ENCODE measurements at places on chromosomes 4 and X.

DNA sequence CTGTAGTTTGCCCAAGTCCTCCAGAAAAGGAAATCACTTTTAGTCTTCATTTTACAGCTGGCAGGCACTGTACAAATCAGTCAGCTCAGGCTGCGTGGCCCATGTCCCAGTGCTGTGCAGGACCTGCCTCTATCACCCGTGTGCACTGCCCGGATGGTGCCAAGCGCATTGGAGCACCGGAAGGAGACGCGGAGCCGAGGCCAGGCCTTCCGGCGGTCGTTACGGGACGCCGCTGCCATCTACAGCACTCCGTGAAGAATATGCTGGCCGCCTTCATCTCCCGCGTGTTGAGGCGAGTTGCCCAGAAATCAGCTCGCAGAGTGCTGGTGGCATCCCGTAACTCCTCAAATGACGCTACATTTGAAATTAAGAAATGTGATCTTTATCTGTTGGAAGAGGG, at the start of gene PDHA2:
PDHA2 (plus strand) TSS at position 203 of the 400 bp plus-strand sequence; CDS start at position 261, 58 bp downstream.
- DNase-seq: no peak

DNA sequence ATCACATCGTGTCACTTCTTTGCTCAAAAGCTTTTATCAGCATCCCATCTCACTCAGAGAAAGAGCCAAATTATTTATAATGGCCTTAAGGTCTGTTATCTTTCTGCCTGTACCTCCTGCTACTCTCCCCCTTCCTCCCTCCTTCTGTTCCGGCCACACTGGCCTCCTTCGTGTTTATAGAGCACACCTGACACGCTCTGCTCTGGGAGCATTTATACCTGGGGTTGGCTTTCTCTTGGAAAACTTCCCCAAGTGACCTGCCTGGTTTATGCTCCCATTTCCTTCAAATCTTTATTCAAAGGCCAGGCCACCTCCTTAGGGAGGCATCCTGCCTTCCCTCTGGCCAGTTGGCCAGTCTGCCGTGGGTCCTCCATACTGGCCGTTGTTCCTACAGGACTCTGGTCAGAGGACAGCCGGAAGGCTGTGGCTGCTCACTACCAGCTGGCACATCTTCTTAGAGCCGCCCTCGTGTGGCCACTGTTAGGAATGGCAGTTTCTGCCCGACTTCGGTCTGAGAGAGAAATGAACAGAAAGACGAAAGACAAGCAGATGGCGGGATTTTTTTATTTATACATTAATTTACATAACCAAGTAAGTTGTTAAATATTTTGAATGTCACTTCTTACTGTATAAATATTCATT, 80.2 kb upstream of the CBLL2 start:
- no peak for DNase-seq

- no peak for DNase-seq
These were observed 195.0 kb downstream of the ZNF330 start for GRCh38 chr4:141415651-141416050.

- no peak for DNase-seq
These were observed 14.0 kb downstream of the ARHGEF6 start for GRCh38 chrX:136766785-136767103.

GRCh38 chrX:125203737-125204578, 115.7 kb upstream of the TEX13C start:
- DNase-seq: no peak
